ENCODE measurements at places on chromosomes 2 and 18.

- no peak for DNase-seq
Observed at GRCh38 chr2:70536517-70537055, 17.0 kb downstream of the TGFA start.

GRCh38 chr18:22822024-22822423 lies 111.1 kb upstream of the RBBP8 start:
- DNase-seq, result no peak

GRCh38 chr2:14344355-14344754 lies 288.2 kb upstream of the LRATD1 start:
- no peak for DNase-seq

DNA sequence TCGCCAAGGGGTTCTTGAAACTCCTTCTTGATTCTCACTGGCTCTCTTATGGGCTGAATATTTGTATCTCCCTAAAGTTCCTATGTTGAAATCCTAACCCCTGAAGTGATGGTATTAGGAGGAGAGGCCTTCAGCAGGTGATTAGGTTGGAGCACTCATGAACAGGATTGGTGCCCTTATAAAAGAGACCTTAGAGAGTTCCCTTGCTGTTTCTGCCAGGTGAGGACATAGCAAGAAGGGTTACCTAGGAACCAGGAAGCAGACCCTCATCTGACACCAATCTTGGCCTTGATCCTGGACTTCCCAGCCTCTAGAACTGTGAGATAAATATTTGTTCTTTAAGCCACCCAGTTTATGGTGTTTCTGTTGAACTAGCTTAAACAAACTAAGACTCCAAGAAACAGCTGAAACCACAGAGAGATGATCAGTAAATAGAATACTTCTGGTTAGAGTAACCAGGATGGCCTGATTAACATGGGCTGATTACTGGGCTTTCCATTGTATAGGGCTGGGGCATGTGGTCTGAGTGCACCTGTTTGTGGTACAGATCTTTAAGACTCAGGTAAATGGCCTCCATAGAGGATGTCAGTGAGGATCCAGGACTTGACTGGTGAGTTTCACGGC lies 7.7 kb upstream of the CDC42EP3 start:
- DNase-seq, result no peak

DNA sequence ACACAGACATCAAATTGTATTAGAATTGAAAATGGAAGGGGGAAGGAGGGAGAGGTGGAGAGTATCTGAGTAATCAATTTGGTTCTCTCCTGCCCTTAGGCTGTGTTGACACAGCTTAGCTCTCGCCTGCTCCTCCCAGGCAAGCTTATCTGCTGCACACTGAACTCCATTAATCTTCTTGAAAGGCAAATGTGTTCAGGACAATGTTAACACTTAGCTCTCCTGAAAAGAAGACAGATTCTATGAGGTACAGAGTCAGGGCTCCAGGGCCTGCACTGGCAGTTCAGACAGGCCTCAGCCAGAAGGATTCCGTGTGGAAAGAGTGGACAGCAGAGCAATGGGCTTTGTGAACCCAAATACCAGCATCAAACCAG lies 430.0 kb upstream of the TNP1 start:
- DNase-seq, result no peak

Measured in T-helper 2 cell treated with Interferon-gamma antibody and Interleukin-4, amounts not matched to agents 5 μg/mL and 100 μg/mL, for 36 hours (primary cell).